ENCODE measurements at places on chromosomes 5 and 9. TPM values are rescaled to one million over a fixed set of nuclear protein-coding genes. Genes with fewer than 3 reads are reported as not detected.
A peak's percentile ranks its signal among the peaks of the same experiment; 100 is the strongest.

DNA sequence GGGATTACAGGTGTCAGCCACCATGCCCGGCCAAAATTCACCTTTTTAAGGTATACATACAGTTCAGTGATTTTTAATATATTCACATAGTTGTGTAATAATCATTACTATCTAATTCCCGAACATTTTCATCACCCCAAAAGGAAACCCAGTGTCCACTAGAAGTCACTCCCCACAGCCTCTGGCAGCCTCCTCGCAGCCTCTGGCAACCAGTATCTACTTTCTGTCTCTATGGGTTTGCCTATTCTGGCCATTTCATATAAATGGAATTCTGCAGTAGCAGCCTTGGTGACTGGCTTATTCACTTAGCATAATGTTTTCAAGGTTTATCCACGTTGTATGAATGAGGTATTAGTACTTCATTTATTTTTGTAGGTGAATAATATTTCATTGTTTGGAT, 59.0 kb downstream of the UBAP1 start:
- no peak for DNase-seq

DNA sequence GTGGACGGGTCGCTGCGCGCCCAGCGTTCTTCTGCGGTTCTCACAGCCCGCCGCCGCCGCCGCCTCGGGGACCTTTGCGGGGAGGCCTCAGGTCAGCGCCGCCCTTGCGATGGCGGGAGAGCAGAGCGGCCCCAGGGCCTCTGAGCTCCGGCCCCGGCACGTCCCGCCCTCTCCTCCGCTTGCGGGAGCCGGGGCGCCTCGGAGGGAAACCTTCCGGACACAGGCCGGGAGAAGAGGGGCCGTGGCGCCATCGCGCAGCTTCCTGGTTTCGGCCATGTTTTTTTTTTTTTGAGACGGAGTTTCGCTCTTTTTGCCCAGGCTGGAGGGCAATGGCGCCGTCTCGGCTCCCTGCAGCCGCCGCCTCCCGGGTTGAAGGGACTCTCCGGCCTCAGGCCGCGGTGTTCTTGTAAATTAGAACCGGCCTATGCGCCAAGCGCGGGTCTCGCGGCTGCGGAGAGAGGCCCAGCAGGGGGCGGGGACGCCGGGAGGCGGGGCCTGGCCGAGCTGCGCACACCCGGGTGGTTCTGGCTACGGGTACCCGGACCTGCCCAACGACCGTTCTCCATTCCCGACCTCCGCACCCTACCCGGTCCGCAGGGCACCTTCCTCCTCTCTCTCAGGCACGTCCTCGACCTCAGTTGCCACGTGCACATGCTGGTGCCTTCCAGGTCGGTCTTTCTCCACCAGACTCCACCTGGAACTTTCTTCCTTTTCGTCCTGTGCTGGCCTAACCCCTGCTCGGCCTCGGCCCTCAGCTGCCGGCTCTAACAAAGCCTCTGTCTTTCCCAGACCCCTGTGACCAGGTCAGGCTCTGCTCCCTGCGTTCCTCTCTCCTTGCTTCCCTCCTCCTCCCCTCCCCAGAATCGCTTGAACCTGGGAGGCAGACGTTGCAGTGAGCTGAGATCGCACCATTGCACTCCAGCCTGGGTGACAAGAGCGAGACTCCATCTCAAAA, 28.8 kb upstream of the MGAT1 start:
- DNase-seq: peak; percentile 75

DNA sequence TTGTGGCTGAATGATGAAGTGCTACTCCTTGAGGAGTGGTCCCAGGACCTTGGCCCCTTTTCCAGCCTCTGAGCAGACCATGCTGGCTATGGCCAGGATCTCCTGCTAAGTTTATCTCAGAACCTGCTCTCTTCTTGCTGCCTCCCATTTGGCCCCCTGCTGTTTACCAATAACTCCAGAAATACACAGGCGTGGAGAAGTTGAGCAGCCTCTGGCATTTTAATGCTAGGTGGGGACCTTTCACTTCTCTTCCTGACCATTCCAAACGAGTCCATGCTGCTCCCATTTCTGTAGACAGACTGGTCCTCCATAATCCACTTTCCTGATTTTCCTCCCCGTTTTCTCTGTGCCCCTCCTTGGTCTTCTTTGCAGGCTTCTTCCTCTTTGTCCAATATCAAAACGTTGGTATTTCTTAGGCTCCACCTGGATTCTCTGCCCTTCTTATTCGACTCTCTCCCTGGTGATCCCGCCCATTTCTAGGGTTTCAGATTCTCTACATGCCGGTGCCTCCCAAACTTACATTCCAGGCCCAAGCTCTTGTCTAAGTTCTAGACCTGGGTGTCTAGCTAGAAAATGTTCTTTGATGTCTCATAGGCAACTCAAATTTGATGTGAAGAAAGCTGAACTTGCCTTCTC, 33.4 kb upstream of the TNFAIP8 start:
- DNase-seq: no peak

DNA sequence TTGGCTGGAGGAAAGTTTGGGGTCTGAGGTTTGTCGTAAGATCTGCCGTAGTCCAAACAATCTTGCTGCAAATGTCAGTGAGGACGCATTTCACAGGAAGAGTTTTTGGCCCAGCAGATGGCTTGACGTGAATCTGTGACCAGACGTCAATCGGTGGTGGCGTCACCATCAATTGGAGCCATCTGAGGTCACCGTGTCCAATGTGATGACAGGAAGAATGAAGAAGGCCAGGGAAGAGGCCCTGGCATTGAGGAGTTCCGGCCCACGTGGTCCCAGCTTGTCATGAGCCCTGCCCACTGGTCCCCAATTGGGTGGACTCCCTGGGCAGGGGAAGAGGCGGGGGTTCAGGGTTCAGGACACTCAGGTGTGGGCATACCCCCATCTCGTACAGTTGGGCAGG, 79.9 kb downstream of the OLFM1 start:
- no peak for DNase-seq

Gene SPATA31A3
- not detected for polyA plus RNA-seq

Gene CKMT2
- not detected for polyA plus RNA-seq

- DNase-seq: no peak
These were observed 21.6 kb downstream of the ANKRD33B start for GRCh38 chr5:10585518-10585915.

GRCh38 chr5:170286386-170286925, 11.1 kb downstream of the LCP2 start:
- DNase-seq: no peak

Gene CAVIN4
- polyA plus RNA-seq: 0.86 TPM

DNA sequence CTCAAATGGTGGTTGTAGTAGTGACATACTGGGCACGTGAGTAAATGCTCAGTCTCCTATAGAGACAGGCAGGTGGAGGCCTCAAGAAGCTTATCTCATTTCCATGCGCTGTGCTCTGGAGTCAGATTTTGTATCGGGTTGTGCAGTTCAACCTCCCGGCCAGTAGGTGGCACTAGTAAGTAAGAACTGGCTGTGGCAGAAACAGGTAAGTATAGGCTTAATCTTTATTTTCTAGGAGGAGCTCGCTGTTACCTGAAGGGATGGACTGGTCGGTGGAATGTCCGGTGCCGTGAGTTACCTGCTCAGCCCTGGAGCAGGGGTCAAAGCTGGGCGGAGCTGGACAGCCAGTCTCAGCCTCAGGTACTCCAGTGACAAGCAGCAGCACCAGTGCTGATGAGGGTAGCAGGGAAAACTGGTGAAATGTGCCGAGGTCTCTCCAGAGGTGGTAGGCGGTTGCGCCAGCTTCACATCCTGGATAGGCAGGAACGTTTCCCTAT, 880.1 kb upstream of the SEMA6A start:
- DNase-seq: peak; percentile 42

GRCh38 chr9:113011911-113012381, at the start of gene ZNF883:
Gene ZNF883 (minus strand): TSS chr9:113012192.
- peak; percentile 73 for DNase-seq

DNA sequence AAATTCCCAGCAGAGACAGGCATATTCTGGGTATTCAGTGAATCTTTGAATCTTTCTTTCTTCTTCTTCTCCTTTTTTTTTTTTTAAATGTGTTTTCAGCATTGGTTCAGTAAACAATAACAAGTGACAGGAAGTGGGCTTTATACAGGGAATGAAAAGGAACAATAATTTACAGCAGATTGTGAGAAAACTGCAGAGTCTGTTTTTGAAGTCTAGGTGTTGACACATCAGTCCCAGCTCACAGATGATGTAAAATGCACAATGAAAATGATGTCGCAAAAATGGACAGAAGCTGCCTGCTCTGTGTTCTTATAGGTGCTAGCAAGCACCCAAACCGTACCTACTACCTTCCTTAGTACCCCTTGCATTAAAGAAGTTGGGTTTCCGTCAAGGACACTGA, 38.8 kb downstream of the TNC start:
- DNase-seq: no peak

- no peak for DNase-seq
These were observed 105.5 kb downstream of the SMIM23 start for GRCh38 chr5:171891150-171891549.

DNA sequence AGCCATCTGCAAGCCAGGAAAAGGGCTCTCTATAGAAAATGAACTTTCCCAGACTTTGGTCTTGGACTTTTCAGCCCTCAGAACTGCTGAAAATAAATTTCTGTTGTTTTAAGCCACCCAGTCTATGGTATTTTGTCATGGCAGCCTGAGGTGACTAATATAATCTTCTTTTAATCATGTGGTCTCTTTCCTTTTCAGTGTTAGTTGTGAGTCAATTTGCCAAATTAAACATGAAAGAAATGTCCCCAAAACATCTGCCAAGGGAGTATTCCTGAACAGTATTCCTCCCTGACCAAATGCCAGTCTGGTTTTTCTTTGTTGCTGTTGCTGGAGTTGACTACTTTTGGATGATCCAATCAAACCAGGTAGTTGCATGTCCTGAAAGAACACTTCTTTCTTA, 4.7 kb upstream of the YTHDC2 start:
- DNase-seq: no peak

Gene PCDHB11
- polyA plus RNA-seq: 0.07 TPM

Gene ZFP37
- polyA plus RNA-seq: 2.0 TPM

Gene TXN
- polyA plus RNA-seq: 1,222 TPM

DNA sequence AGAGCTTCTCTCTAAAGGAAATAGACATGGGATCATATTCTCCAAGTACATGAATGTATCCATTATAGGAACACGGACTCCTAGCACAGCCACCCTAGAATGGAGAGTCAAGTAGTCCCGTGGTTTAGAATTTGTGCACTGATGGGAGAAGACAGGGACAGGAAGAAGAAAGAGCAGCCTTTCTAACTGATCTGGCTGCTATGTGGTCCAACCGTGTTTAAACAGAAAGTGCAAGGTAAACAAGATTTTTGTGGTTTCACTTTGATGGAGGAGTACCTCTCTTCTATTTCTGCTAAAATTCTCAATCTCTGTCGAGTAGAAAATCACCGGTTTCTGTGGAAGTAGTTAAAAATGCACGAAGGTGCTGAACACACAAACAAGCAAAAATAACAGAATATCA, 171.3 kb downstream of the ST8SIA4 start:
- no peak for DNase-seq

Gene SPAG8
- 0.71 TPM for polyA plus RNA-seq

Gene PCDH12
- not detected for polyA plus RNA-seq

GRCh38 chr9:129227843-129228189, 49.8 kb upstream of the IER5L start:
- DNase-seq: no peak

GRCh38 chr5:112258571-112258970, 160.5 kb downstream of the EPB41L4A start:
- DNase-seq: no peak

GRCh38 chr9:132011309-132011708, 68.4 kb downstream of the MED27 start:
- DNase-seq: no peak

Gene TSSK1B
- polyA plus RNA-seq: not detected

Gene ARL14EPL
- polyA plus RNA-seq: 0.12 TPM

Gene SH3RF2
- polyA plus RNA-seq: 3.9 TPM

DNA sequence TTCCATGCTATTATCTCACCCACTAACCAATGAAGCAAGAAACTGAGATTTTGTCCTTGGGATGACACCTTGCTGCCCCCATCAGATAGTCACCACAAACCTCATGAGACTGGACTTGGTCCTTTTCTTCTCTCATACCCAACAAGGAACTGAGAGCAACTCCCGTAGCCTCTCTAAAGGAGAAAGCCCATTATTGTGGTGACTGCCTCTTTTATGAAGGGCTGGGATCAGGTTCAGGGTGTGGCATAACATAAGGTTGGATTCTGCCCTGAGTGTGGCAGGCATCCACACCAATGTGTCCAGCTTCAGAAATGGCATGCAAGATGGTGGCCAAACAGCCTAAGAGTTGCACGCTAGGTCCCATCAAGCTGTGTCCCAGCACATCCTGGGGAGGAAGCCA, 1.3 kb upstream of the ACTL7A start:
- DNase-seq: no peak

DNA sequence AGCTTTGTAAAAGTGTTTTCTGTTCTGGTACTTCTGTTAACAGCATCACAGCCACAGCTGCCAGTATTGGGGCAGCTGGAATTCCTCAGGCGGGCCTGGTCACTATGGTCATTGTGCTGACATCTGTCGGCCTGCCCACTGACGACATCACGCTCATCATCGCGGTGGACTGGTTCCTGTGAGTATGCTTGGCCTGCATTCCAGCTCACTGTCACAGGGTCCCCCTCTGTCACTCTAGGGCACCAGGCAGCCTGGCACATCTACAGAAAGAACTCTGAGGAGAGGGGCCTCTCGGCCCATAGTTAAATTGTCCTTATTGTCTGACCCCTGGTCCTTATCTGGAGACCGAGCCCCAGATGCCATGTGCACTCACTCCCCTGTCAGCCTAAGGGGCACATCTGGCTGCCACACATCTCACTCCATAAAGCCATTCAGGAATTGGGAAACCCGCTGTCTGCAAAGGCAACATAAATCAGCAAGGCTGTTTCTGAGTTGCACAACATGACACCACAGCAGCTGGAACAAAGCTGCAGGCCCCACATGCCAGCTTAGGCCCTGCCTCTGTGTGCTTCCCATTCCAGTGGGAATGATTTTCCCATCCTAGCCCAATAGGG, 77.5 kb downstream of the SLC1A3 start:
- DNase-seq: no peak

Gene ARHGEF39
- 19.5 TPM for polyA plus RNA-seq

- no peak for DNase-seq
These were observed 50.8 kb downstream of the GPR21 start for GRCh38 chr9:123084256-123084655.

Gene ZDHHC12
- polyA plus RNA-seq: 66.2 TPM

DNA sequence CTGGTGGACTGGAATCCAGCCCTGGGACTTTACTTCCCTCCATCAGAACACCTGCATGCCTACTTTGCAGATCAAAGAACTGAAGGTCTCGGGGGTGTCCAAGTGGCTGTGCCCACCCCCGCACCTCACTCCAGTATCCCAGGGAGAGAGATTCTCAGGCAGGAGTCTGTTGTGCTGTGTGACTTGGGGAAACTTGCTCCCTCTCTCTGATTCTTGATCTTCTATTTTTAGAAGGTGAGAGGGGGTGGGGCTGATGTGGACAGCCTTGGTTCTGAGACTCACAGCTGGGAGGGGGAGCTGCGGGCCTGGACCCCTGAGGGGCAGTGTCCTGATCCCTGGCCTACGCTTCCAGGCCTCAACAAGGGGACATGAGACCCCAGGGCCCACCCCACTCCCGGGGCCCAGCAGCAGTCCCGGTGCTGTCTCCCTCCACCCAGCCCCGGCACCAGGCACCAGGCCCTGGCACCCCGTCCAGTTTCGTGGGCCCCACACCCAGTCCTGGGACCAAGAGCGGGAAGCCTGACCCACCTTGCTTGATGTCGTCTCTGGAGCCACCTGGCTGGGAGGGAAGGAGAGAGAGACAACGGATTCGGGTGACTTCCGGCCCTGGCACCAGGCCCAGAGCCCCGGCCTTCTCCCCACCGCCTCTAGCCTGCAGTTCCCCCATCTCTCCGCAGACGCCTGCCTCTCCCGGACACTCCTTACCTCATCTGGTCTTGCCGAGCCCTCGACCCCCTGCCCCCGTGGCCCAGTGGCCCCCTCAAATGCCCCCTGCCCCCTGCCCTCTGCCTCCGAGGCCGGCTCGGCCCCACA, 74.0 kb upstream of the SPTLC1 start:
- no peak for DNase-seq

- DNase-seq: no peak
These were observed 549.7 kb downstream of the CSNK1G3 start for GRCh38 chr5:124061663-124062062.
